ENCODE measurements at places on chromosomes 5 and 9. TPM values are rescaled to one million over a fixed set of nuclear protein-coding genes. Genes with fewer than 3 reads are reported as not detected.

CDO1 gene
- total RNA-seq, result 92.3 TPM

GPX8 gene
- 0.99 TPM for total RNA-seq

ABLIM3 gene
- 11.2 TPM for total RNA-seq

PHF24 gene
- 0.26 TPM for total RNA-seq

C9orf152 gene
- total RNA-seq, result 0.33 TPM

CYLC2 gene
- not detected for total RNA-seq

BTNL3 gene
- total RNA-seq, result not detected

GRCh38 chr9:132242621-132243155, 80.8 kb downstream of the NTNG2 start:
- DNase-seq, result peak; percentile 24

GRCh38 chr5:176497852-176498251, 39.4 kb downstream of the RNF44 start:
- no peak for DNase-seq

- no peak for DNase-seq
Measured at GRCh38 chr5:132486318-132487094, 4.1 kb downstream of the IRF1 start.

DNA sequence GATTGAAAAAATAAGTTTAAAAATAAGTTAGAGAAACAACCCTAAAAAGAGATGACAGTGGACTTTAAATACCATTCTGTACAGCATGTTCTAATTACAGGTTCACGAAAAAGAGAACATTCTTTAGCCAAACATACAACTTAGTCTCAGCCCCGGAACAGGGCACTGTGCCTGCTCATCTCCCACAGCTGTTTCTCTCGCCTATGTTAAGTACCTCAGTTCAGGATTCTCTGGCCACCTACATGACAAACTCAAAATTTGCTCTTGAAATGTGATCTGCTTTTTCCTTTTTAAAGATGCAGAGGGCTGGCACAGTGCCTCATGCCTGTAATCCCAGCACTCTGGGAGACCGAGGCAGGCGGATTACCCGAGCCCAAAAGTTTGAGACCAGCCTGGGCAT, 52.3 kb downstream of the MYO10 start:
- DNase-seq, result no peak

DNA sequence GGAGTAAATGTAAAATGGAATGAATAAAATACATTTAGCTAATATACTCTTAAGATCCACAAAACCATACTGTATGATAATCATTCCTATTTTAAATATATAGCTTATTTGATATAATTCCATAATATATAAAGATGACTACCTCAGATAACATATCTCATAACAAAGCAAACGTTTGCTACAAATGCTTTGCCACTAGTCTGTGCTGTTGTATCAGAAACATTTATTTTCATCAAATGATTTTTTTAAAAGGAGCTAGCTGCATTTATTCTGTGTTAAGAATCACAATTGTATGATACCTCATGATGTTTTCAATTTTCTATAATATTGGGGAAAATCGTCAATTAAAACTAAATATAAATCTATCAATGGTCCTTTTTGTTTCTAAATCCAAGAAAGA, 567.2 kb downstream of the PTPRD start:
- DNase-seq, result no peak

DNA sequence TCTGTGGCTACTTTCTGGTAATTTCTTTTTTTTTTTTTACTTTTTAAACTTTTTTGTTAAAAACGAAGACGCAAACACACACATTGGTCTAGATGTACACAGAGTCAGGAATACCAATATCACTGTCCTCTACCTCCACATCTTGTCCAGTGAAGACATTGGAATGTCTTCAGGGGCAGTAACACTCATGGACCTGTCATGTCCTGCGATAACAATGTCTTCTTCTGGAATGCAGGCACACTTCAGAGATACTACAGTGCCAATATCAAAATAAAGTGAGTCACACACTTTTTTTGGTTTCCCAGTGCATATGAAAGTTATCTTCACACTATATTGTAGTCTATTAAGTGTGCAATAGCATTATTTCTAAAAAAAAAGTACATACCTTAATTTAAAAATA, 175.9 kb downstream of the ARRDC3 start:
- DNase-seq, result no peak

- DNase-seq, result no peak
Measured at GRCh38 chr5:83470526-83471404, 779 bp upstream of the VCAN start.

- DNase-seq, result no peak
Measured at GRCh38 chr9:3497401-3497800, 28.4 kb downstream of the RFX3 start.

DNA sequence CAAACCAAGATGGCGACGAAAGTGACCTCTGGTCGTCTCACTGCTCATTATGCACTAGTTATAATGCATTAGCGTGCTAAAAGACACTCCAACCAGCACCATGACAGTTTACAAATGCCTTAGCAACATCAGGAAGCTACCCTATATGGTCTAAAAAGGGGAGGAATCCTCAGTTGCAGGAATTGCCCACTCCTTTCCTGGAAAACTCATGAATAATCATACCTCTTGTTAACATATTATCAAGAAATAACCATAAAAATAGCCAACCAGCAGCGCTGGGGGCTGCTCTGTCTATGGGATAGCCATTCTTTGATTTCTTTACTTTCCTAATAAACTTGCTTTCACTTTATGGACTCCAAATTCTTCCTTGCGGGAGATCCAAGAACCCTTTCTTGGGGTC, 595.7 kb upstream of the KLF4 start:
- no peak for DNase-seq

- DNase-seq, result no peak
Measured at GRCh38 chr5:27578279-27578678, 539.9 kb upstream of the CDH9 start.

DNA sequence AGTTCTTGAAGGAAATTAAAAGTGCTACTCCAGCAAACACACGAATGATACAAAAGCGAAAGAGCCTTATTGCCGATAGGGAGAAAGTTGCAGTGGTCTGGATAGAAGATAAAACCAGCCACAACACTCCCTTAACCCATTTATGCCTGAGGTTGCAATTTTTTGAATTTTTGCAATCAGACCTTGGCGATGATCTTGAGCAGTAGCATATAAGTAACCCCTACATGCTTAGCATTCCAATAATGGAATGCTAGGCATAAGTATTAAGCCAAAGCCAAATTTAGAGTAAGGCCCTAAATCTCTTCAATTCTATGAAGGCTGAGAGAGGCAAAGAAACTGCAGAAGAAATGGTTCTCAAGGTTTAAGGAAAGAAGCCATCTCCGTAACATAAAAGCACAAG, 153.5 kb downstream of the SLC28A3 start:
- no peak for DNase-seq

DNA sequence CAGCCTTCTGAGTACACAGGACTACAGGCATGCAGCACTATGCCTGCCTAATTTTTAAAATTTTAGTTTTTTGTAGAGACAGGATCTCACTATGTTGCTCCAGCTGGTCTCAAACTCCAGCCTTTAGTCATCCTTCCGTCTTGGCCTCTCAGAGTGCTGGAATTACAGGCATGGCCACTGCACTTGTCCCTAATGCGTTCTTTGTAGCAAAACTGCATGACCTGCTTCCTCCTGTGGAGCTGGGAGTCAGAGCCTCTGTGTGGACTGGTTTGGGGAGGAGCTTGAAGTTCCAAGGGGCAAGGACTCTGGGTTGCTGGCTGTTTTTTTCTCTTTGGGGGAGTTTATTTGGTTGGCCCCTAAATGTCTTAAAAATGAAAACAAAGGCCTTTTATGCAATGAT, 22.7 kb upstream of the ANKRD34B start:
- no peak for DNase-seq

Measured in body of pancreas (tissue), 4 donors.